NCI-H1092 treated with DMSO at 0.1 percent for 48 hours (cell line): ENCODE measurements at places on chromosomes 2 and 18.

GRCh38 chr18:55786651-55787272 is 198.8 kb upstream of the TCF4 start:
- no peak for DNase-seq

DNA sequence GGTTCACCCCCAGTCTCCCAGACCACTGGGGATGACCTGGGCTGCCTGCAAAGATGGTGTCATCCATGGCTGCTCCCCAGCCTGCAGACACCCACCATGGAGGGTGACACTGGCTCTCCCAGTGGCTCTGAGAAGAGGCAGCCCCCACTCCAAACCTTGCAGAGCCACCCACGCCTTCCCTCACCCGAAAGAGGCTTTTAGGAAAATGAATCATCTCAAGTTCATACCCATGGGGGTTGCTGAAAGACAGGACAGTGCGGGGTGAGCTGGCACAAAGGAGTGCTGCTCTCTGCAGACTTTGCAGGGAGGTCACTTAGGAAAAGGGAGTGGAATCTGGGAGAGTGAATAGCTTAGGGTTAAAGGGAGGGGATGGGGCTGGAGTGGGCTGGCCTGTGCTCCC is 36.4 kb downstream of the MPHOSPH10 start:
- no peak for DNase-seq

DNA sequence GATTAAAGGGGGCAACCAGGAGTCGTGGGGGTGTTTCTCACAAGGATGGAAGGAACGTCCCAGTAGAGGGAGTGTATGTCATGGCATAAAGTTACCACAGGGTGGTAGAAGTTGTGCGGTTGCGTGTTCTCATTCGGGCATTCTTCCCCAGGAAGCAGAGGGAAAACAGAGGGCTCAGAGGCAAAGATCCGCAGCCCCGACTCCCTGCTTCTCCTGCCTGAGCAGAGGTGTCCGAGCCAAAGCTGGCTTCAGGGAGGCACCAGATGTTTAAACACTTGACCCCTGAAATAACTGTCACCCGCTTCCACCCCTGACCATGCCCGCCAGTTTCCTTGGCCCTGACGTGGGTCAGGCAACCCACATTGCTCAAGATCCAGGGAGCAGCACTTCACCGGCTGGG is 83.7 kb downstream of the EN1 start:
- no peak for DNase-seq

DNA sequence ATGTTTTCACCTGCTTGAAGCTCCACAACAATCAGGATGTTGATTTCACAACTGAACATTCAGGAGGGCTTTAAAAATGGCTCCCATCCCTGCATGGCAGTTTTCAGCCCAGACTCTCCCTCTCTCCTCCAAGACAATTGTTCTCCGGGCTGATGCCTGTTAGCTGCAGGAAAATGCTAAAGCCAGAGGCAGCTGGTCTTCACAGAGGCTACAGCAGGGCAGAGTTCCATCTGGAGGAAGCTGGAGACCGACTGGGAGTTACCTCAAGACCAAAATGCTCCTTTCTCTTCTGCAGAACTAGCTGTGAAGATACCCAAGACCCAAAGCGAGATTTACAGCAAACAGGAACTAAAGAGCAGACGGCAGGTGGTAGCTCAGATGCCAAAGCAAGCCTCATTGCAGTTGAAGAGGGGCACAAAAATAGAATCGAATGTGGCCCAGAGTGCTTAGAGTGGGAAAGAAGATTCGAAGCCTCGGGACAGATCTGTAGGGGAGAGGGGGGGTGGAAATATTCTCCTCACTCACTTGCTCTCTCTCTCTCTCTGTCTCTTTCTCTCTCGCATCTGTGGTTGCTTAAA is 423.6 kb downstream of the ZNF521 start:
- no peak for DNase-seq

DNA sequence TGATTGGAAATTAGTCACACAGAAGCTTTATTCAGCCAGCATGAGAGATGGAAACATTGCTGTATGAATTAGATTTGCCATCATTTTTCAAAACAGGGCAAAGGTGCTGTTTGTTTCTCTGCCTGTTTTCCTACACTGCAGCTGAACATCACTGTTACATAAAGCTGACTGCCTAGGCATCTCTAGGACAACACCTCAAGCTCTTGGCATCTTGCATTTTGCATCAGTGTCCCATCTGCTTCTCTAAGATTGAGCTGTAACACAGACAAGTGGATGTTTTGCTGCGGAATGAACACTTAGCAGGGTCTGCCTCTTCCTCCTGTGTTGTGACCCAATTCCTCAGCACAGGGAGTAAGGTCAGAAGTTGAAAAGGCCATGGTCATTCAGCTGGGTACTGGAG is 4.9 kb downstream of the CCT7 start:
- DNase-seq, result no peak

DNA sequence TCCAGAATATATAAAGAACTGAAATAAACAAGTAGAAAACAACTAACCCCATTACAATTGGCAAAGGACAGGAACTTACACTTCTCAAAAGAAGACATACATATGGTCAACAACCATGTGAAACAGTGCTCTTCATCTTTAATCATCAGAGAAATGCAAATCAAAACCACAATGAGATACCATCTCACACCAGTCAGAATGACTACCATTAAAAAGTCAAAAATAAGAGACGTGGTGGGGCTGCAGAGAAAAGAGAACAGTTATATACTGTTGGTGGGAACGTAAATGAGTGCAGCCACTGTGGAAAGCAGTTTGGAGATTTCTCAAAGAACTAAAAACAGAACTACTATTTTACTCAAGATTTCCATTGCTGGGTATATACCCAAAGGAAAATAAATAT is 1696.3 kb upstream of the TMEFF2 start:
- no peak for DNase-seq

GRCh38 chr18:48168861-48169260 is 238.4 kb upstream of the SMAD2 start:
- DNase-seq, result no peak

- no peak for DNase-seq
Observed at GRCh38 chr2:181900007-181900651, 8.6 kb downstream of the ITPRID2 start.

GRCh38 chr2:1874101-1874865 is 130.0 kb upstream of the PXDN start:
- DNase-seq, result no peak

DNA sequence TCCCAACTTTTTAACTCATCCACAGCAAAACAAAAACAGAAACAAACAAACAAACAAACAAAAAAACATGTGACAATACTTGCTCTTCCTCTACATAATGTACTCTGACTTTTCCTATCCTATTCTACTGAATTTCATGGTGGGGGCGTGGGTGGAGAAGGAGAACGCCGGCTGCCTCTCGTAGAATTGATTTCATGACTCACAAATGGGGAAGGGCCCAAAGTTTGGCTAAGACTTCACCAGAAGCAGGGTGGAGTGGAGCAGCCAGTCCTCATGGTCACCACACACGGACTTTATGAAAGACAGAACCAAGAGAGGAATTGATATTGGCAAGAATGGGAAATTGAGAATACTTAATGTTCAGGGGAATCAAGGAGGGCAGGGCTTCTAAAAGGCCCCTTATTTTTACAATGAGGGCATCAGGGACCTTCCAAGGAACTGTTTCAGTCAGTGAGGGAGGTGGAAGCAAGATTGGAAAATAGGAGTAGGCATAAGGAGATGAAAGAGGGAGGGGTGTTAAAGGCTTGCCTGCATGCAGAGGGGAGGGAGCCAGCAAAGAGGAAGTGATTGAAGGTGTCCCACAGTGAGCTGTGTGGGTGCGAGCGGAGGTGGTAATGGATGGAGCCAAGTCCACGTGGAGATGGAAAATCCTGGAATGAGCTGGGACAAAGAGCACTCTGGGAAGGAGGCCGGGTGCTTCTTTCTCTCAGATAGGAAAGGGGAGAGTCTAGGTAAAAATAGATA is 27.9 kb downstream of the MARCHF4 start:
- DNase-seq, result no peak

- DNase-seq, result no peak
Observed at GRCh38 chr18:26804519-26804918, 61.0 kb downstream of the AQP4 start.

- DNase-seq, result no peak
Observed at GRCh38 chr2:74847070-74847858, 13.3 kb downstream of the HK2 start.

DNA sequence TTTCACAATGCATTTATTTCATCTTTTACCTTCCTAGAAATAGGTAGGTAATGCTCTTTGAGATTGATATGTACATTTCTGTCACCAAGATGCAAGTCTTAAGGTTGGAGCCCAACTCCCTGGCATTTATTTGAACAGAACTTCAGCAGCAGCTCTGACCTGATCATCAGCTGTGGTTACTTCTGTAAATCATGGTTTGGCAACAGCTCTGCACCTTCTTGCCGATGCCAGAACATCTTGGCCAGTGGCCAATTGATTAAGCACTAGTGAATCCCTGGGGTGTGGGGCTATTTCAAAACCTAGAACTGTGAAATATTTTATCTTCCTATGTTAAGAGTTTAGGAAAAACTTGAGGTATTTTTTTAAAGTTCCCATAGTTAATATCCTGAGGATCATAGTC is 124.8 kb upstream of the NYAP2 start:
- DNase-seq, result peak; percentile 72

GRCh38 chr2:196291426-196291825 is 120.0 kb upstream of the STK17B start:
- DNase-seq, result no peak

DNA sequence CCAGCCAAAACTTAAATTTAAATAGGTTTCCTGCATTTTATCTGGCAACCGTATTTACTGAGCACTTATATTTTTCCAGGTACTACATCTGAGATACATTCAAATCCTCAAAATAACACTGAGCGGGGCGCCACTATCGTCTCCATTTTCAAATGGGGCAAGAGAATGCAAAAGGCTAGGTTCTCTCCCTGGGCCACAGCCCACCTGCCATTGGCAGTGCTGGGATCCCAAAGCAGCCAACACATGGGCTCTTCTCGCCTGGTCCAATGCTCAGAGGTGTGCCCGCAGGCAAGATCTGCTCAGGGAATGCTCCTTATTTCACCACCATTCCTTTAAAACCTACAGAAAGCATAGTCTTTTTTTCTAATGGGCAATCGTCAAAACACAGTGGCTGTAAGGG is 11.3 kb upstream of the ID2 start:
- DNase-seq, result no peak

DNA sequence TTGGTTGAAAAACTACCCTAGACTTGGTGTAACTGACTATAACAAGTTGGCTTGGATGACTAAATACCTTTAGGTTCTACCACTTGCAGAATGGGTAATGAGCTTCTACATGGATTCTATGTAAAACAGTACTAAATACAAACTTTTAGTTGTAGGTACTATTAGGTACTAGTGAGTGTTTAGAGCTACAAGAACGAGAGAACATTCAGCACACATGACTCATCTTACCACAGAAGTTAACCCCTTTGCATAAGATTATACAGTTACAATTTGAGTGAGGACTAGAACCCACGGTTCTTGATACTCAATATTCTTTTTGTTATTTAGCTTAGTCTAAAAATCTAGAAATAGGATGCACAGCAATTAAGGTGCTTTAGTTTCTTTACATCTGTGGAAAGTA is 101.7 kb upstream of the TFCP2L1 start:
- DNase-seq, result no peak

GRCh38 chr18:13558790-13559189 is 167.6 kb downstream of the FAM210A start:
- DNase-seq, result no peak

- DNase-seq, result no peak
Observed at GRCh38 chr2:231361701-231362554, 33.6 kb upstream of the B3GNT7 start.

GRCh38 chr2:201118961-201119854 is 3.2 kb downstream of the CFLAR start:
- DNase-seq, result no peak

DNA sequence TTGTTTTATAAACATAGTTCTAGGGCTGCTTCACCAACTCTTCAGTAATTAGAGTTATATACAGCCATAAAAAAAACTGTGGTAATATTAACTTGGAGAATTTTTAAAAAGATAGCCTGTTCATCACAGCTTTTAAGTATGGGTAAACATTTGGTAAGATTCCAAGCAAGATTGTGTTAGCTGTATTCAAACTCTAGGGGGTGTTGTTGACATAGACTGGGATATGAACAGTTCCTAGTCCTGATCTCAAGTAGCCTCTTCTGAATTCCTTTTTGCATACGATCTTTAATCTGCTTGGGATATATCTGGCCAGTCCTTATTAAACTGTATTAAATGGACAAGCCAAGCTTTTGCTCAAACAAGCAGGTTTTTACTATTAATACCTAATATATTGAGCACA is 13.4 kb downstream of the NOP58 start:
- no peak for DNase-seq

DNA sequence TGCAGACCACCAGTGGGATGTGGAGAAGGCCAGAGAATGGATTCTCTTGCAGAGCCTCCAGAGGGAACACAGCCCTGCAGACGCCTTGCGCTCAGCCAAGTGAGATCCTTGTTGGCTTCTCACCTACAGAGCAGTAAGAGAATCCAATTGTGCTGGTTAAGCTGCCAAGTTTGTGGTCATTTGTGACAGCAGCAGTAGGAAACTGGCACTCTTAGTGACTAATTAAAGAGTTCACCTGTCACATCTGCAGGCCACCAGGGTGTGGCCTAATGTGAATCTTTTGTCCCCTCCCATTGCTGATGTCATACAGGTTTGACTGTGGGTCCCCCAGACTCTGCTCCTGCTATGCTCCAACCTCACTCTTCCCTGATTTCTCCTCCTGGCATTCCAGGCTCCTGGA is 235.9 kb downstream of the TFCP2L1 start:
- no peak for DNase-seq

GRCh38 chr2:47301277-47301618 is 101.7 kb upstream of the MSH2 start:
- DNase-seq, result no peak

DNA sequence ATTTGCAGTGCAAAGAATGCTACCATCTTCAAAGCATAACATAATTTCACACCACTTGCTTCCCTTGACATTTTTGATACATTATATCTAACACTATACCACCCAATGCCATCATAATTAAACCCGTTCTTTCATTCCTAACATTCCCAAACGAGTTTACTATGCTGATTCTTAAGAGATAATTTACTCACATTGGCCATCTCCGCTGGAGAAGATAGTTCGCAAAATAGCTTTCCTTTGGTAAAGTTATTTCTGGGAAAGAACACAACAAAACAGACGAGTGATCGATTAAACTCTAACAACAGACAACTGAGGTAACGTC is 716 bp downstream of the MMADHC start:
- no peak for DNase-seq

- DNase-seq, result no peak
Observed at GRCh38 chr18:58054041-58054781, 10.2 kb downstream of the NEDD4L start.

- DNase-seq, result no peak
Observed at GRCh38 chr2:226676618-226677017, 123.0 kb downstream of the IRS1 start.
